Activated T-helper 2 cell treated with anti-CD3 and anti-CD28 coated beads, Interferon-gamma antibody, Interleukin-2, Interleukin-4, amounts not matched to agents 10 μg/mL and 5 μg/mL and 100 μg/mL, durations not matched to agents 14 hours and 24 hours and 36 hours (primary cell): ENCODE measurements at places on chromosomes 2 and 18. TPM values are rescaled to one million over a fixed set of nuclear protein-coding genes. Genes with fewer than 3 reads are reported as not detected.

Gene CHRNG
- total RNA-seq, result not detected in 2 replicates

DNA sequence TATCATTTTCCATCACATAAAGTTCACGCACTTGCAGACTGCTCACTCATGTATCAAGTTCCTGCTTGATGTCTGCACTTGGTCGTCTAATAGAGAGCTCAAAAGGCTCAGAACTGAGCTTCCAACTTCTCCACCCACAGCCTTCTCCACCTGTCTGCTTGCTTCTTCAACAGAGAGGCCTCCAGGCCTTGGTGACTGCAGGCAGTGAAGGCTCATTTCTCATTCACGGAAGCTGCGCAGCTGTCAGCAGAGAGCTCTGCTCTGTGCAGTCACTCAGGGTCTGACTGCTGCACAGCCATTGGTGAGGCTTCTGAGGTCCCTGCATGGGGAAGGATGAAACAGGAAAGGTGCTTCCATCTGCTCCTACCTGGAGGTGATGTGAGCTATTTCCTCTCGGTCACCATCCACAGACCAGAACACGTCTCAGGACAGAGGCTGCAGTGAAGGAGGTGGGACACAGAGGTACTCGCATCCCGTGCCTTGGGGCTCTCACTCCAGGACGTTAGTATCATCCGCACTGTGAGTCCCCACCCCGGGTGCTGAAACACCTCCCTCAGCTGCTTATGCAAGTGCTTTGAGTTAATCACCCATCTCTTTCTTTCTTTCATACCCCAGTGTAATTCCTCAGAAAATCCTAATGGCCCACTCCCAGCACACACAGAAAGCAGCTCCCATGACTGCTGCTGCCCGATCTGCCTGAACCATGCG lies 126.2 kb downstream of the TMEM18 start:
- no peak for DNase-seq

- no peak for DNase-seq
Observed at GRCh38 chr2:152624805-152625204, 92.5 kb downstream of the PRPF40A start.

Gene NETO1
- 0.18 TPM in 1 of 2 replicates, not detected in the other for total RNA-seq

DNA sequence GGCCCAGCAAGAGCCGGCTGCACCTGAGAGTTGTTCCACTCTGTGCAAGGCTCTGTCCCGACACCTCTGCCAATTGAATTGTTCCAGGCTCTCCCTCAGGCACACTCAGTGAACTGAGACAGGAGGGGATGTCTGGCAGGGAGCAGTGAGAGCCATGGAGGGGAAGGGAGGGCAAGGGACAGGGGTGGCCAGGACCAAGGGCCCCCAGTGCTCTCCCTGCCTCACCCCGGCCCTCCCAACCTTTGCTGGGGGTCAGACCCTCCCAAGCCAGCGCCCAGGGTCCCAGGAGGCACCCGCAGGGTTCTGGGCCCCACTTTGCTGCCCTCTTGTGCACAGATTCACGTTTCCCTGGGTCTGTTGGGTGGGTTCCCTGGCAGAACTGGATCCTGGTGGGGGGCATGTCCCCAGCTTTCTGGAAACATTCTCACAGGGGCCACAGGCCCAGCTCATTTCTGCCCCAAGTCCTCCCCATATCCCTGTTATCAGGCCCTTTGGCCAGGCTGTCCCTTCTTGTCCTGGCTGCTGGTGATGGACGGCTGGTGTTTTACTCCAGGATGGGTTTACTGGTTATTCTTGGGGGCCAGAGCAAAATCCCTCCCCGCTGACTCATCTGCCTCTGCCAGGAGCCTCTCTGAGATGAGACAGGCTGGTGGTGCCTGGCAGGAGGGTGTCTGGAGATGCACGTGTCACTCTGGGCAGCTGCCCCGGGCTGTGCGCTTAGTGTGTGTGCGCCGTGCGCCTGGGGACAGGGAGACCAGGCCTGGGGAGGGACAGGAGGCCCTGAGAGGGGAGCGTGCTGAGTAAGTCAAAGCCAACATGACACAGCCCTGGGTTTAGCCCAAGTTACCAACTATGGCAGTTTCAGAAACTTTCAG lies 136.5 kb upstream of the CTDP1 start:
- no peak for DNase-seq

Gene GPR39
- total RNA-seq, result not detected in 2 replicates

DNA sequence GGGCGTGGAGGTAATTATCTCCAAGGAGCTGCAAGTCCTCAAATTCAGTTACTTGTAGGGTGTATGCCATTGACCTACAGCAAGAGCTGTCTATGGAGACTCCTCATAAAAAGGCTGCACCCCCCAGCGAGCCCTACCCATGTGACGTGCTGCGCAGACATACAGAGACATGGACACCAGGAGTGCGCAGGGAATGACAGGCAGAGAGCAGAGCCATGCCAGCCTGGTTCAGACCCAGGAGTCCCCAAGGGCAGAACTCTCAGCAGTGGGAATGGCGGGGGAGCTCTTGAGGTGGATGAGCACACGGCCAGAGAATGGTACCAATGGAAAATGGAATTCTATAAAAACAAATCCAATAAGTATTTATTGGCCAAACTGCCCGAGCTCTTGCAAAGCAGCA lies 310.1 kb downstream of the MYCN start:
- no peak for DNase-seq

- DNase-seq, result no peak
Observed at GRCh38 chr2:101627285-101628029, 70.0 kb upstream of the MAP4K4 start.

Gene ATG9A
- total RNA-seq, result 53.1 and 60.5 TPM in 2 replicates

GRCh38 chr2:217048730-217049129 lies 188.9 kb upstream of the TNP1 start:
- DNase-seq, result no peak

- no peak for DNase-seq
Observed at GRCh38 chr2:96167407-96168013, 22.3 kb upstream of the DUSP2 start.

GRCh38 chr18:12564378-12564777 lies 93.5 kb downstream of the SPIRE1 start:
- no peak for DNase-seq

- DNase-seq, result no peak
Observed at GRCh38 chr18:9898792-9899549, 13.2 kb downstream of the TXNDC2 start.

GRCh38 chr2:238498691-238499295 lies 72.1 kb downstream of the ASB1 start:
- no peak for DNase-seq

- DNase-seq, result no peak
Observed at GRCh38 chr18:80132180-80132812, 23.2 kb downstream of the ADNP2 start.

DNA sequence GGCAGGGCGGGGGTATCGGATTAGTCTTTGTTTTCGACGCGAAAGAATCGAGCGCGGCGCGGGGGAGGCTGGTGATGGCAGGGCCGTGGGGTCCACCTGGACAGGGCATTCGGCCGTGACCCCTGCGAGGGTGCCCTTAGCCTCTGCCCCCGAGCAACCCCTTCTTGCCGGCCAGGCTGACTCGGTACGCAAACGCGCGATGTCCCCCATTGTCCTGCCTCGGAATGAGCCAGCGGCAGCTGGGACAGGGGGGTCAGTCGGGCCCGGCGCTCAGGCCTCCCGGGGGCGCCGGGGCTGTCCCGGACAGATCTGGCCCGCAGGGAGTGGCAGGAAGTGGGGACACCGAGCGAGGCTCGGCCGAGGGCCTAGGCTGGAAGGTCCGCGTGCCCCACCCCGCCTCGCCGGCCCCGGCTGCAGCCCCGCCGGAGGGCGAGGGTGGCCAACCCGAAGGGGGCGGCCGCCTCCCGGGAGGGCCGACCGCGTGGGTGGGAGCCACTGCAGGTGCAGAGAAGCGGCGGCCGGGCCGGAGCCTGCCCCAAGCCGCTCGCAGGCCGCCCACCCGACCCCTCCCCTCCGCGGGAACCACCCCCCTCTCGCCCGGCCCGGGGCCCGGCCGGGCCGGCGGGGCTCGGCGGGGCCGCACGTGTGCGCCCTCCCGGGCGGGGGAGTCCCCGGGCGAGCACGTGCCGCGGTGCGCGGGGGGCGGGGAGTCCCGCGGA lies at the start of gene TET3:
Gene TET3 (plus strand): TSS at position 708 of the 719 bp plus-strand sequence. CDS start 1,494 bp downstream, outside the sequence.
- DNase-seq, result no peak

Gene NPPC
- 0.23 and 0.41 TPM in 2 replicates for total RNA-seq

Gene DPP4
- total RNA-seq, result 65.8 and 67.0 TPM in 2 replicates

GRCh38 chr2:600542-601386 lies 76.4 kb downstream of the TMEM18 start:
- DNase-seq, result no peak

DNA sequence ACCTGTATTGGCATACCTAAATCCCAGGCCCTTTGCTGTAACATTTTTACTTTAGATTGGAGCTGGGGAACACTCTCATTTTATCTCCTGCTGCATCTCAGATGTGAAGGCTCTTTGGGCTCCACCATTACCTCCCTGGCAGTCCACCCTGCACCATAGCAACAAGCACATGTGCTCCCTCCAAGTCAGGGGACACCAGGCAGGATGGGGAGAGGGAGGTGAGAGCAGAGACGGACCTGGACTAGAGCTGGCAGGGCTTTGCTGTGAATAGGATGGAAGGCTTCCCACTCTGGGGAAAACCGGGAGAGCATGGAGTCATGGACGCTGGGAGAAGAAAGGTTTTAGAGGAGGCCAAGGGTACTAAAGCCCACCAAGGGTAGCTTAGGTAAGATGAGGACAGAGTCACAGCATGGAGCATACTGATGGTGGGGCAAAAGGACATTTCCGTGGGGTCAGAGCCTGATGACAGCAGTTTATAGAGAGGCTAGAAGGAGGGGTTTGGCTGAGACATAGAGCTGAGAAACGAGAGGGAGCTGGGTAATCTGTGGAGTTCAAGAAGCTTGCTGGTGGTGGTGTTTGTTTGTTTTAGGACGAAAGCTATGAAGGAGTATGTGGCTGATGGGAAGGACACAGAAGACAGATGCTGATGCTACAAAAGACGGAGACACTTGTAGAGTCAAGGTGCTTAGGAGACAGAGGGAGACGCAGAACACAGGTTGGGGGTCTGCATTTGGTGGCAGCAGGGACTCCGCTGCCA lies 134.8 kb downstream of the COL6A3 start:
- no peak for DNase-seq

DNA sequence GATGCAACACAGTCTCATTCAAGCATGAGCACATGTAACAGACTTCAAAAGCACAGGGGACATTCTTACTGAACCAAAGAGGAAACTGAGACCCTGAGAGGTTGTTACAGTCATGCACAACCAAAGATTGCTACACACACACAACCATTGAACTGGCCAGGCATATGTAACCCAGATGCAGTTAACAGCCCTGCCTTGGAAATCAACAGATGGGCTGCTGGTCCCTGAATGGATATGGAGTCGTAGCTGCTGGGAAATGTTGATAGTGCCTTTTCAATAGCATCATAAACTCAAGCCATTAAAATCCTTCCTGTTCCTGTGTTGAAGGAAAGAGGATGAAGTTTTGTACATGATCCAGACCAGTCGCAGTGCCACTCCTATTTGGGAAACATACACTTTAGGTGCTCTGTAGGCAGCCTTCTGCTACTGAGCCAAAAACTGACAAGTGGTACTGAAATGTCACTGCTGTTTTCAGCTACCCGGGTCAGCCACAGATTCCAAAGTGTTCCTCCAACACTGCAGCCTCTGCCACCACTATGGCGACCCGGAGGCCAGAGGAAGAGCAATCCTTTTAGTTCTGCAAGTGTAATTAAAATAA lies 143.9 kb downstream of the CCBE1 start:
- DNase-seq, result no peak

DNA sequence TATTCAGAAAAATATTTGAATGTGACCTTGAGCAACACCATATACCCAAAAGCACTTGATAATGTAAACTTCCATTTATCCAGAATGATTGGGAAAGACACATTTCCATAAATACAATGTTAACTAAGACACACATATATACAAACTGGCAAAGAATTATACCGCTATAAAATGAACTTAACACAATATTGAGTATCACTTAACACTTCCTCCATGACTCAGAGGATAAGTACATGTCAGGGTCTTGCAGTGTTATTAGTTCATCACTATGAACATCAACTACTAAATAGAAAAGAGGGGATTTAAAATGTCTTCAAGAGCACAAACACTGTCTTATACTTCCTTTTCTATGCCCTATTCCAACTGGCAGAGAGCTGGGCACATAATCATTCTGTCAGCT lies 18.6 kb downstream of the WDSUB1 start:
- DNase-seq, result no peak

GRCh38 chr2:86566158-86566820 lies 3.0 kb upstream of the CHMP3 start:
- DNase-seq, result no peak

Gene ATP6V1B1
- not detected in 2 replicates for total RNA-seq

DNA sequence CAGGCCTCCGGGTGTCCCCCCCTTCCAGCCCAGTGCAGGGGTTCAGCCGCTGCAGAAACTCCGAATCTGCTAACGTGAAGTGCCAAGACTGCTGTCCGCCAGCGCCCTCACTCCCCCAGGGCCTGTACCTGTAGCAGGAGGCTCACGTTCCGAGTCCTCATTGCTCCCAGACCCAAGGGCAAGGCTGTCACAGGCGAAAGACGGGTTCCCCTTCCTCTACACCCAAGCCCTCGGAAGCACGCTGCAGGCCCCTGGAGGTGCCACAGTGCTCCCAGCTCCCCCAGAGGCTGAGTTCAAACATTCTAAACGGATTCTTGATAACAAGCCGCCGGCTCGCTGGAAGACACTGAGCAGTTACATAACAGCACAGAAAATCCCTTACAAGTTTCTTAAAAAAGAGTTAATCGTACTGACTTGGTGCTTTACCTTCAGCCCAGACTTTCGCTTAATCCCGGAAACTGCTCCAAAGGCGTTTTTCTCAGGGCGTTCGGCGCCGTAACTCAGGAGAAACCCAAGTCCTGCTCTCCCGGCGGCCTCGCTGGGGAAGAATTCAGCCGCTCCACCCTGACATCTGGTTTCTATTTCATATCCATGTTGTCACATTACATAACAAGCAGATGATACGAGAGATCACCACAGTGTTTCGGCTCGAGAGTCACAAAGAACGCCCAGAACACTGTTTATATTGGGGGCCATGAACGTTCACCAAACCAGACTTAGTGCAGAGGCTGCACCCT lies 92.0 kb downstream of the HDAC4 start:
- DNase-seq, result no peak

- DNase-seq, result no peak
Observed at GRCh38 chr2:127486247-127487058, 39.8 kb downstream of the IWS1 start.

Gene MRPL19
- 67.7 and 73.5 TPM in 2 replicates for total RNA-seq

Gene NFATC1
- 95.0 and 99.9 TPM in 2 replicates for total RNA-seq

- peak; percentile 100 for DNase-seq
Observed at GRCh38 chr2:241315093-241315878, at the start of gene HDLBP. HDLBP (minus strand) TSS chr2:241315672; CDS start chr2:241266869, 48,803 bp downstream.

- no peak for DNase-seq
Observed at GRCh38 chr2:10215393-10215935, 87.2 kb upstream of the HPCAL1 start.

Gene POTEJ
- not detected in 2 replicates for total RNA-seq

- no peak for DNase-seq
Observed at GRCh38 chr2:98548920-98549818, 59.1 kb downstream of the COA5 start.

Gene VWC2L
- not detected in 2 replicates for total RNA-seq

Gene MEP1B
- total RNA-seq, result 0.21 TPM in 1 of 2 replicates, not detected in the other

Gene MCFD2
- total RNA-seq, result 45.2 and 46.0 TPM in 2 replicates

- DNase-seq, result no peak
Observed at GRCh38 chr18:476251-476664, 24.2 kb downstream of the COLEC12 start.
